ENCODE measurements at places on chromosomes 4 and X.

- DNase-seq, result no peak
Observed at GRCh38 chr4:172155838-172156345, 342.7 kb downstream of the GALNTL6 start.

- no peak for DNase-seq
Observed at GRCh38 chr4:149247164-149247563, 568.5 kb downstream of the IQCM start.

DNA sequence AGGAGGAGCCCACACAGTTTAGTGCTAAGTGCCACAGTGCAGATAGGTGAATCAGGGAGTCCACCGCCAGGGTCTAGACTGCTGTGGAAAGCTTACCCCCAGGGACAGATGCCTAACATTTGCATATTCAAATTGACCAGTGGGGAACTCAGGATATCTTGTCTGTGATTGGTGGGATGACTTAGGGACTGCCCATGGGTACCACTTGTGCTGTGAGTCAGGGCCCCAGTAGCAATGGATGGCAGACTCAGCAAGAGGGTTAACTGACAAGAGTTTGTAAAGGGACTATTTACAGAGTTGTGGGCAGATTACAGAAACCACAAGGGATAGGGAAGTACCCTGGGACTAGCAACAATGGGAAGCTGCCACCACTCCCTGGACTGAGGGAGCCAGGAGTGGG, 282.1 kb downstream of the BCOR start:
- no peak for DNase-seq

DNA sequence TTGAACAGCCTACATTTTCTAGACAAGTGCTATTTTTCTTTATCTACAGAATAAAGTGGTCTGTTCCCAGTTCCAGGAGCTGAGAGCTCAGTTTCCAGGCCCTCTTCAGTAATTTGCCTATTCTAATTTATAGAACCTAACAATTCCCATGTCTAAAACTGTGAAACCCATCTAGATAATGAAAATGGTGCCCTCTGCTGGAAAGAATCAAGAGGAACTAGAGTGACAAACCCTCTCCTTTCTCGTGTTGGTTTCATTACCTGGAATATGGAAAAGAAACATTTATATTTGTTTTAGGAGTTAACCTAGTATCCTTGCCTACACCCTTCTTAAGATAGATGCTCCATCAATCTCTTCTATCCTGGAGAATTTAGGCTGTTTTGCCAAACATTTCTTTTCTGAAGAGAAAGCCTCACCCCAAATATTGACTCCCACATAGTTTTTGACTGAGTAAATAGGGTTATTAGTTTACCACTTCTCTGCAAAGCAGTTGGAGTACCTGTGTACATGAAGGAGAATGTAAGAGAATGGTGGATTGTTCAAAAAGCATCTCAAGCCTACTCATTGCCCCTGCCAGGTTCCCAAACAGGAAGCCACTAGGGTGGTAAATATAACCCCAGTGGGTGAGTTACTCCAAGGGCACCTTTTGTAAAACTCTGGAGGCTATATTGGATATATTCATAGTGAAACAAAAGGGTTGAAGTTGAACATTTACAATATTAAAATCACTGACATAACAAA, 121.6 kb downstream of the RASL11B start:
- peak; percentile 63 for DNase-seq

- DNase-seq, result no peak
Observed at GRCh38 chr4:156607478-156607857, 364.1 kb downstream of the PDGFC start.

GRCh38 chr4:7390906-7391636, 43.7 kb downstream of the PSAPL1 start:
- DNase-seq, result no peak

- DNase-seq, result no peak
Observed at GRCh38 chr4:8736090-8736825, 135.4 kb downstream of the HMX1 start.

DNA sequence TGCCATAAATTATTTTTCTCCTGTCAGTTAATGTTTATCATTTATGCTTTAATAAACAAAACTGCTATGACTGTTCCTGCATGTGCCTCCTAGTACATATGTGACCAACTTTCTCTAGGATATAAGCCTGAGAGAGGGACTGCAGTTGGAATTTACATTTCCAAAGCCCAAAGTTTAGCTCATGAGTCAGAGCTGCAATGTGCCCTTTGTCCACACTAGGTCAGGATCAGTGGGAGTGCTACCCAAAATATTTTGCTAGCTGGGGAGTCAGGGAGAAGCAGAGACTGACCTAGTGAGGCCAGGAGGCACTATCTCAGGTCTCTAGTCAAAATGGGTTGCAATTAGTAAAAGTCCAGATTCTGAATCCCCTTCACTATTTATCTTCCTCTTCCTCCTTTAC, 92.7 kb downstream of the AR start:
- DNase-seq, result no peak

GRCh38 chr4:1792832-1793495, at the start of gene FGFR3:
Gene FGFR3 (plus strand): TSS chr4:1793293. CDS start chr4:1793935, 642 bp downstream.
- no peak for DNase-seq

- DNase-seq, result no peak
Observed at GRCh38 chrX:13013363-13014110, 30.9 kb downstream of the FAM9C start.

DNA sequence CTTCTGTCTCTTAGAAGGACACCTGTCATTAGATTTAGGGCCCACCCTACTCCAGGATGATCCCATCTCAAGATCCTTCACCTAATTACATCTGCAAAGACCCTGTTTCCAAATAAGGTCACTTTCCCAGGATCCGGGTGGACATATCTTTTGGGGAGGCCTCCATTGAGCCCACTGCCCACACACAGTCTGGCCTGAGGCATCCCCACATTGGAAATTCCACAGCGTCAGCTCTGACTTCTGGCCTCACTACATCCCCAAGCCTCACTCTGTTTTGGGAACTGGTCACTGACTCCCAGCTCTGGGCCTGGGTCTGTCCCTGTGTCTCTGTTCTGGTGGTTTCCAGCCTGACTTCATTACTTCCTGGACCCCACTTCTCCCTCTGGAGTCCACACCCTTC, 285.5 kb downstream of the CRLF2 start:
- no peak for DNase-seq

DNA sequence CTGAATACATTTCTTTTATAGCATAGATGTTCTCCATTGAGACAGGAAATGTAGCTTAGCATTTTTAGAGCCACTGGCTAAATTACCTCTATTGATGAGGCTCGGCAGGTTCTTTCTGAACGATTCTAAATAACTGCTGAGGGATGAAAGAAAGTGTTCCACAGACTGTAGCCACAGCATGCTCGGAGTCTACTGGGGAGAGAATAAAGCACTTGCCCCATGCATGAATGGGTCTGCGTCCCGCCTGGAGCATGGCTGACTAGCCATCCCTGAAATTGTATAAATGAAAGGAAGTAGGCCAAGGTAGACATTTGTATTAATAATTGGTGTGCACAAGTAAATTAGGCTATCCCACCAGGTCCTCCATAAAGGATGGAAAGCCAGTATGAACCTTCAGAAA, 269.8 kb downstream of the COL25A1 start:
- no peak for DNase-seq

DNA sequence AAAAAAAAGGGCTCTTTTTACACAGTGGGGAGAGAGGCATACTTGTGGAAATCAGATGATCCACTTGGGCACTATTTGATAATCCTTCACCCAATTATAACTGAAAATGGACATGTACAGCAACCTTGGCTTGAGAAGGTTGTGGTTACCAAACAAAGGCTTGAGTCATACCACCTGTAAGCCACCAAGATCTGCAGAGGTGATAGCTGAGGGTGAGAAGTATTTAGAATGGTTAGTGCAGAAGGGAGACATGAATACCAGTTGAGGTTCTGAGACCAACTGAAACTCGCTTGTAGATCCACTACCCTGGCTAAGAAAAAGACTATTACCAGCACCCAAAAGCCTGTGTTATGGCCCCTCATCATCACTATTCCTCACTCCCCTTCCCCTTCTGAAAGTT, 614.0 kb downstream of the STIM2 start:
- no peak for DNase-seq

DNA sequence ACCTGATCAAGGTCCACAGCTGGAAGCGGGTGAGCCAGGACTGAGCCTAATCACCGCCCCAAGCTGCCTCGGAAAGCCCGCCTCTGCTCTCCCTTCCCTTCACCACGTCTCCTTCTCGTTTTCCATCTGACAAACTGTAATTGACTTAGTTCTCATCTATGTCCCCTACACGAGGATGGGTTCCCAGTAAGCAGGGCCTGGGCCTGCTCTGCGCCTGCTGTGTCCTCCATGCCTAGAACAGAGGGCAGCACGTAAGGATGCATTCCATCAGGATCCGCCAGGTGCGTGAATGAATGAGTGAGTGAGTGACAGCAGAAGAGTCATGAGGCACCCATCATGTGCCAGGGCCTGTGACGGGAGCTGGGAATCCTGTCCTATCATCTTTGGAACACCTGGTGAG, 86.7 kb downstream of the JAKMIP1 start:
- no peak for DNase-seq

GRCh38 chr4:5782829-5783476, 72.0 kb downstream of the EVC start:
- peak; percentile 56 for DNase-seq

DNA sequence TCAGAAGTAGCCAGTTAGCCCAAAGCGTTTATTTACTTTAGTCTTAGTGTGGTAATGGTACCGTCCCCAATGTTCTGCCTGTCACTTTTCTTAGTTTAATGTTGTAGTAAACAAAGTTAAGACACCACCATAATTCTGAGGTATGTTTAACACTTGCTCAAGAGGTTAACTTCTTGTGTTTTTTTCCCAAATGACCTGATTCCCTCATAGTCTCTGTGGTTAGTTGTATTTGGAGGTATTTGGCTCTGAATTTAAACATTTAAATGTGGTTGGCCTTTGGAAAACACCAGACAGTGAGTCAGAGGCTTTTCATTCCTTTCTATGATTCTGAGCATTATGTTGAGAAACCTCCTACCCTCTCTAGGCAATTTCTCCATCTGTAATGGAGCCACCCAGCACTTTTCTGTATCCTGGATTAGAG, 47.9 kb downstream of the CXCL1 start:
- DNase-seq, result no peak

- DNase-seq, result peak; percentile 68
Observed at GRCh38 chr4:186067757-186068385, 1.1 kb upstream of the TLR3 start.

- no peak for DNase-seq
Observed at GRCh38 chr4:36027203-36027602, 217.1 kb downstream of the ARAP2 start.

- DNase-seq, result no peak
Observed at GRCh38 chr4:26687728-26688127, 103.8 kb downstream of the TBC1D19 start.

GRCh38 chrX:36388901-36389300, 469.4 kb downstream of the CFAP47 start:
- no peak for DNase-seq

DNA sequence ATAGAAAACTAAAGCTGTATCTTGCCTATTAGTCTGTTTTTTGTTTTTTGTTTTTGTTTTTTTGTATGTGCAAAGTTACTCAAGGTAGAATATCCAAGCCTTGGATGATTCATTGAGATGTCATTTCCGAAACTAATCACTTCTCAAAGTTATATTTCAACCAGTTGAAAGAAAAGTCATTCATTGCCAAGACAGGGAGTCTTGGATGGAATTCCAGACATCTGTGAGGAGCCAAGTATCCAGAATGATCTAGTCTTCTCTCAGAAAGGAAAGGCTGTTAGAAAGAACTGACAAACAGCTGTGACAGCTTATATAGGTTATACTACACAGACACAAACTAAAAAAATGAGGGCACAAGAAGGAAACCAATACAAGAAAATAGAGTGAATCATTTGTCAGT, 141.1 kb upstream of the NDST3 start:
- no peak for DNase-seq

GRCh38 chr4:26137288-26137687, 183.5 kb upstream of the RBPJ start:
- no peak for DNase-seq

DNA sequence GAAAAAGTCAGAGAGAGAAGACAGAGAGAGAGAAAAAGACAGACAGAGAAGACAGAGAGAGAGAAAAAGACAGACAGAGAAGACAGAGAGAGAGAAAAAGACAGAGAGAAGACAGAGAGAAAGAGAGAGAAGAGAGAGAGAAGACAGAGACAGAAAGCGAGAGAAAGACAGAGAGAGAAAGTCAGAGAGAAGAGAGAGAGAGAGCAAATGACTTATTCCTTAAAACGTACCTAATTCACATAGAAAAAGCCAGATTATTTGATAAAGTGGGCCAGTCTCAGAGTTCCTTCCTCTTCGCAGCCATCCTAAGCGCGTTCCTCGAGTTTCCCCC, 7.4 kb upstream of the SHOX start:
- DNase-seq, result no peak

GRCh38 chrX:24651783-24652182, 4.6 kb upstream of the PCYT1B start:
- no peak for DNase-seq

DNA sequence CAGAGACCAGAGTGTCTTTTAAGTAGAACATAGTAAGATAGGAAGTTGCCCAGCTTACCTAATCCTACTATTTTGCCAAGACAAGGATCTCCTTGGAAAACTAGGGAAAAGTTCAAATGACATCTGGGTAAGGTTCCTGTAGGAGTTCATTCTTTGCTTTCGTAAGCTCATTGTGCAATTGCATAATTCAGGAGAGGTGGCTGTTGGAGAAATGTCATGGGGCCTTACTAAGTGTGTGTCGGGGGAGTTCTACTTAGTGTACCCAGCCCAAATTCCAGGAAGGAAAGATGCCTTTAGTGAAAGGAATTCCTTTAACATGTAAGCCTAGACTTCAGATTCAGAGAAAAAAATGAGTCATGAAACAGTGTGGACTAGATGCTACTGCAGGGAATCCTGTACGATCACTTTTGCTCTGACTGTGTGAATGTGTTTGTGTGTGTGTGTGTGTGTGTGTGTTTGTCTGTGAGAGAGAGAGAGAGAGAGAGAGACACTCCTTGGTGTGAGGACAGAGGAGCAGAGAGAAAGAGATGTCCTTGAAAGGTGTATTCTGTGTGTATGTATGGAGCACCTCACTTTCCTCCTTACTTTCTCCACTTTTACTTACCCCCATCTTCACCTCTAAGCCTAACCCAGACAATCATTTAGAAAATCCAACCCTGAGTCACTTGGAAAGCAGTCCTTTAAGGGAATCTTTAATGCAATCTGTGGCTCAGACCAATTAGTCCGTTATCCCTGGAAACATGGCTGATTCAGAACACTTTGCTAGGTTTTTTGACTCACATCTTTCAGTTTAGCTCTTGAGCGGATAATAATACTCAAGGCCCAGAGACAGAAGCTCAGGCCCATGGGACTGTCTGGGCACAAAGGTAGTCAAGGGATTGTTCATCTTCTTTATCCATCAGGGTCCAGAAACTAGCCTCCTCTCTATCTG, 114.5 kb upstream of the ACSL4 start:
- DNase-seq, result no peak

DNA sequence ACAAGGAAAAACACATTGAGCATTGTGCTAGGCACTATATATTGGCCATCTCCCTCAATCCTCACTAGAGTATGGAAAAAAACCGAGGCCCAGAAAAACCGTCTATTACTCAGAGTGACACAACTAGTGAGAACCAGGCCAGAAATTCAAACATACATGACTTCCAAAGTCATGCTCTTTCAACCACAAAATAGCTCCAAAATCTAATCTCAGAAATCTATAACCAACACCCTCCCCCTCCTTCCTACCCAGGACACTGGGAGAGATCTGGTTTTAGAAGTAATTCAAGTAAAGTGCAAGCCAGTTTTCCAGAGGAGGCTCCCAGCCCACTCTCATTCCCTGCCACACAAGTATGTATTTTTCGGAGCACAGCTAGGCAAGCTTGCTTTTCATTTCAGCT, 7.6 kb downstream of the HS3ST1 start:
- DNase-seq, result no peak

Measured in NCI-H2029 treated with DMSO at 0.1 percent for 48 hours (cell line).